ENCODE measurements at places on chromosomes 4 and X. TPM values are rescaled to one million over a fixed set of nuclear protein-coding genes. Genes with fewer than 3 reads are reported as not detected.

Gene TMEM131L
- 15.0 TPM for total RNA-seq

GRCh38 chr4:68283714-68284113 lies 38.2 kb upstream of the TMPRSS11B start:
- H3K27ac ChIP-seq = no peak overlapping the region
- no peaks in the 10 kb centered on the region for H3K4me1 ChIP-seq
- no peak overlapping the region for H3K4me3 ChIP-seq

GRCh38 chr4:169366821-169367220 lies 96.1 kb upstream of the SH3RF1 start:
- H3K4me3 ChIP-seq = no peak overlapping the region
- H3K27ac ChIP-seq = no peak overlapping the region
- H3K36me3 ChIP-seq = no peaks in the 10 kb centered on the region
- no peak for DNase-seq
- no peaks in the 10 kb centered on the region for H3K27me3 ChIP-seq
- no peaks in the 10 kb centered on the region for H3K4me1 ChIP-seq

DNA sequence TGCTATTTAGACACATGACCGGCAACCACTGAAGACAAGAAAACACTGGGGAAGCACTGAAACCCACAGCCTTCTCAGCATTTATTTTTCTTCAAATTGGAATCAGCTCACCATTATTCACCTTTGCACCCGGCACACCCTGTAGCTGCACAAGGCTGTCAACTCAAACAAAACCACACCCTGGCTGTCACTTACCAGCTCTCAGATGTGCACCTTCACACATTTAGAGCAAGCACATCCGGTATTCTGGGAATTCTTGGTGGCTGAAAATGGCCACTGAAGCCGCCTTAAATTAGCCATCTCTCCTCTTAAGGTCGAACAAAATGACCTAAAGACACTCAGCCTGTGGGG lies 5.9 kb downstream of the ZFYVE28 start:
- no peaks in the 10 kb centered on the region for H3K36me3 ChIP-seq
- peaks cover 11% of the 10 kb centered on the region for H3K4me1 ChIP-seq
- H3K27me3 ChIP-seq = no peaks in the 10 kb centered on the region
- H3K27ac ChIP-seq = peak overlapping the region; percentile 85
- no peak for DNase-seq

Measured in fibroblast of lung (primary cell).